Stimulated activated CD4-positive, alpha-beta T cell treated with anti-CD3 and anti-CD28 coated beads, Interleukin-4, amount 100 ng/mL, for 48 hours (primary cell): ENCODE measurements at places on chromosomes 13 and 19.
A peak's percentile ranks its signal among the peaks of the same experiment; 100 is the strongest.

DNA sequence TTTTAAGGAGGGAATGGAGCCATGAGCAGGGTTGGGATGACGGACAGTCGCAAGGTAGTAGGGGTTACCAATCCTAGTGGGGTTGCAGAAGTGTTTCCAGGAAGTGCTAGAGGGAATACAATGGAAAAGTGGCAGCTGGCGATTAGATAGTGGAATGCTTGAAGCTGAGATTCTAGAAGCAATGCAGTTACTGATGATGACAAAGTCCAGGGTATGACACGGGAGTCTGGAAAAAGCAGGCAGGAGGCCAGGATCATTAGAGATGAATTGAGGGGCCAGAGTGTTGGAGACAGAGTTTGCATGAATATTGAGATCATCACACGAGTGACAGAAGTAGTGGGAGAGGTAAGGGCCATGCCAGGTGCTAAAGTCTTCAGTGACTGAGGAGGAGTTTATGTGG, 17.3 kb upstream of the KL start:
- DNase-seq = no peak

DNA sequence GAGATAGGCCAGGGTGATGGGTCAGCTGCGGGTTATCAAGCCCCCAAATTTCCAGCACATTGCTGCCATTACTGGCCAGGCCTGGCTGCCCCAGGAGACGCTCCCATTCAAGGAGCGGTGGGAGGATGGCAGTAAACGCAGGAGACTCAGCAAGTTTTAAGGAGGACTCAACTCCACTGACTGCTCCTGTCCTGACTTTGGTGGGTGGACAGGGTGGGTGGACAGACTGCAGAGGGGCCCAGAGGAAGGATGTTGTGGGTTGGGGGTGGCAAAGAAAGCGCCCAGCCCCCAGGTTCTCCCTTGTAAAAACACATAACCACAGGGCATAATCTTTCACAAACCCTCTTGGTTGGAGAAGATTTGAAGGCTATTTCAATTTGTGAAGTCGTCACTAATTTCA, 4.4 kb downstream of the GJB6 start:
- DNase-seq = no peak

GRCh38 chr19:48090281-48090802, 20.3 kb downstream of the PLA2G4C start:
- DNase-seq = no peak

DNA sequence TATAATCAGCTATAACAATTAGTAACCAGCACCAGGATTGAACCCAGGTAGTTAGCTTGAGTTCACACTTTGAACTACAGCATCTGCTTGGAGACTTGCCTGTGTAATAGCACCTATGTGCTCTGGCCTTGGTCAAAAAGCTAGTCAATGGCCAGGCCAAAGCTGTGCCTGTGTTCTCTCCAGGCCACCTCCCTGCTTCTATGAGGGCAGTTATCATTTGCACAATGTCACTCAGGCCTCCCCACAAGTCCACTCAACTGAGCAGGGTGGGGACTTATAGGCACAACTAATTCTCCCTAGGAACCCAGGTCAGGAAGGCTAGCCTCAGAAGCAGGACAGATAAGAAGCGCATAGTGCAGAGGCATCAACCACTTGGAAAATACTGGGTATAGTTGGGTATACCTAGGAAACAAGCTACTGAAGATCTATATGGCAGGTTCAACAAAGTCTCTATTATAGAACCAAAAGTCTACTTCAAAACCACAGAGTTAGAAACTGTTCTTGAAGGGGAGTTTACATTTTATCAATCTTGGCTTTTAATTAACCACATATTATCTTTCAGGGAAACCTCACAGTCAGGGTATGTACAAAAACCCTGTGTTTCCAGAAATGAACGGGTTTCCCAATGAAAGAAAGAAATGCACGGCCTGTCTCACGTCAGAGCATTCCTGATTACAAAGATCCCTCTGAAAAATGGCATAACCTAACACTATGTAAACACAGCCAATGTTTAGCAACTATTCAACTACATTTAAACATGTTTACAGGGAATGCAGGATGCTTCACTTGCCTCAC, 140.9 kb downstream of the ABCC4 start:
- no peak for DNase-seq

GRCh38 chr19:35209646-35210045, 18.9 kb downstream of the FAM187B start:
- DNase-seq = no peak

GRCh38 chr13:32175307-32175706, 139.9 kb downstream of the ZAR1L start:
- DNase-seq = no peak

DNA sequence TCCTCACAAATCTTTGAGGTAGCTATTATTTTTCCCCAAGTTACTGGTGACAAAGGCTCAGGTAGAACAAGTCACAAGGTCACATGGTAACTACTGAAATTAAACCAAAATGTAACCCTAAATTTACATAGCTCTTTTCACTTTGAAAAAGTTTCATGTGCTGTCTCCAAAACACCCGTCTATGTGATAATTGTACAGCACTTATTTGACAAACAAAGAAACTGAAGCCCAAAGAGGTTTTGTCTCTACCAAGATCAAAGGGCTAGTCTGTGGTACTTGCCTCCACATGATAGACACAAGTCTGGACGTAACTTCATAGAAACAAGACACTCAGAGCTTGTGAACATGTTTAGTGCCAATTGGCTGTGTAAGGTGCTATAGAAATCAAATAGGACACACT, 108.3 kb downstream of the SACS start:
- no peak for DNase-seq

- no peak for DNase-seq
Measured at GRCh38 chr19:41376998-41377365, 649 bp downstream of the TMEM91 start.

DNA sequence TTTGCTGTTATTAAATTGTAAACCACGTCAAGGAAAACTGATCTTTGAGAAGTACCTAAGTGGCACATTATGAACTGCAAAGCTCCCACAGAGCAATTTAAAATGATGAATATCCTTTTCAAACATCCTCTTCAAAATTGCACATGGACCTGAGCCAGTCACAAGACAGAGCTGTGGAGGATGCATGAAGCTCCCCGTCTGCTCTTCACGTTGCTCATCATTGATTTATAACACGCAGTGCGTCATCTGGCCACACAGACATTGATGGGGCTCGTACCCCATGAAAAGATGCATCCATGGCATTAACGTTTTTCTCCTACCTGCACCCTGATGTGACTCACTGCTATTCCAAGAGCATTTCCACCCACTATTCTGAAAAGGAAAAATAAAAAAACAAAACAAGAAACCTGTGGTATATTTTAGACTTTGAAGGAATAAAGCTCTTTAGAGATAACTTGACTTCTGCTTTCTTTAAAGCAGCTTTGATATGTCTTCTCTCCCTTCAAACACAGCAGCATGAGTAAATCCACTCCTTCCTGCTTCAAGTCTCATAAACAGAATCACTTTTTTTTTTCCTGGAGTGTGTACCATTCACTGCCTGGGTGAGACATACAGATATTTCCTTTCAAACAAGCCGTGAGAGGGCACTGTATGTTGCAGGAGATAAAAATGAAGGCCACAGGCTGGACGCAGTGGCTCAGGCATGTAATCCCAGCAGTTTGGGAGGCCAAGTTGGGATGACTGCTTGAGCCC, 7.2 kb upstream of the SERTM1 start:
- DNase-seq = no peak

DNA sequence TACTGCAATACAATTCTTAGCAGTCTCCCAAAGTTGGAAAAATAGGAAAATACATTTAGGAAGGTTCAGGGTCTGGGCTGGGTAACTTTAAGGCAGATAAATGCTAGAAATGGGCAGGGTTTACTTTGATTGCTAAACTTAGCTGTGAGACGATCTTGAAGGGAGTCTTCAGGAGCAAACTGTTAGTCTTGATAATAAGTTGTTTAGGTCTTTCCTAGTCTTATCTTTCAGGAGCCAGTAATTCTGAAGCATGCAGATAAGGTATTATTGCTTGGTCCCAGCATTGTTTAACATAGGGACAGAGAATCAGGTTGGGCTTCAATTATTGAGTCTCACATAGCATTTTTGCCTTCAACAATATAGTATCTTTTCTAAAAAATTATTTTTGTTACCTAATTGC, 262.4 kb upstream of the MIR17HG start:
- DNase-seq = no peak

GRCh38 chr13:94761407-94761806, 49.1 kb upstream of the SOX21 start:
- no peak for DNase-seq

- DNase-seq = no peak
Measured at GRCh38 chr13:81760316-81760715, 1419.4 kb upstream of the SPRY2 start.

DNA sequence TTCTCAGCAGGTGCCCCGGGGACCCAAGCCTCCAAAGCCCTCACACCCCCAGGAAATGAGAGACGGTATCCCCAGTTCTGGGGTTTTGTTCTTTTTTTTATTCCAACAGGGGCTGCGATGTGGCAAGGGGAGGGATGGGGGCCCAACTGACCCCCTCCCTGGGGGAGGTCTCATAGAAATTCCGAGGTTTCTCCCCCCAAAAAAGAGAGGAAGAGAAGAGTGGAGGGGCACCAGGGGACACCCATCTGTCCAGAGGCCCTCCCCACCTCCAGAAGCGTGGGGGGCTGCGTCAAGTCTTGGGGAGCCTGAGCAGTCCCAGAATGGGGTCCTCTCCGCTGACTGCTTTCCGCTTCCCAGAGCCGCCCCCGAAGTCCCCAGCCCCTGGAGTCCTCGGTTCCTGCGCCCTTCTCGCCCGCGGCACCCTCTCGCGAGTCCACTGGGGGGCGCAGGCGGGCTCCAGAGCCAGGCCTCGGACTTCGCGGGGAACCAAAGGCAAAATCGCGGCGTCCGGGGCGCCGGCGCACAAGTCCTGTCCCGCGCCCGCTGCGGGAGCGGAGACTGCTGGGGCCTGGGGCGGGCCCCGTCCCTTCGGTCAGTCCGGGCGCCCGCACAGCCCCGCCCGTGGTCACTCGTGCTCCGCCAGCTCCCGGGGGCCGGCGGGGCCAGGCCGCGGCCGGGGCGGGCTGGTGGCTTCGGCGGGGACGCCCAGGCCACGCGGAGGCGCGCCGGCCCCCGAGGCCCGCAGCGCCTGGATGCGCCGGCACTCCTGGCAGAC, 4.4 kb upstream of the ATP1A3 start:
- DNase-seq = peak; percentile 48

DNA sequence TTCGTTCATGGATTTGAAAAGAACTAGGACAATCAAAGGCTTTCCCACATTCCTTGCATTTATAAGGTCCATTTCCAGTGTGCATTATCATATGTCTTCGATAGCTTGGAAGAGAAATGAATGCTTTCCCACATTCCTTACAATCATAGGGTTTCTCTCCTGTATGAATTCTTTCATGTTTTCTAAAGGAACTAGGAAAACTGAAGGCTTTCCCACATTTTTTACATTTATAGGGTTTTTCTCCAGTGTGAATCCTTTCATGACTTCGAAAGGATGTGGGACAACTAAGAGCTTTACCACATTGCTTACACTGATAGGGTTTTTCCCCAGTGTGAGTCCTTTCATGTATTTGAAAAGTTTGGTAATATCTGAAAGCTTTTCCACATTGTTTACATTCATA, 19.8 kb downstream of the ZNF709 start:
- DNase-seq = no peak

DNA sequence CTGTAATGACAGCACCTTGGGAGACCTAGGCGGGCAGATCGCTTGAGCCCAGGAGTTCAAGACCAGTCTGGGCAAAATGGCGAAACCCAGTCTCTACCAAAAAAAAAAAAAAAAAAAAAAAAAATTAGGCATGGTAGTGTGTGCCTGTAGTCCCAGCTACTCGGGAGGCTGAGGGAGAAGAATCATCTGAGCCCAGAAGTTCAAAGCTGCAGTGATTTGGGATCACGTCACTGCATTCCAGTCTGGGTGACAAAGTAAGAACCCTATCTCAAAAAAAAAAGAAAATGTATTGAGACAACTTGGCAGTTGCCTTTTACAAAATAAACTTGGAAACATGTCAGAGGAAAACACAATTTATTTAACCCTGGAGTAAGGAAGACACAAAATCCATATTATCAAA, 26.8 kb downstream of the RBM26 start:
- DNase-seq = no peak

GRCh38 chr13:33918199-33918932, 100.4 kb downstream of the RFC3 start:
- DNase-seq = no peak

DNA sequence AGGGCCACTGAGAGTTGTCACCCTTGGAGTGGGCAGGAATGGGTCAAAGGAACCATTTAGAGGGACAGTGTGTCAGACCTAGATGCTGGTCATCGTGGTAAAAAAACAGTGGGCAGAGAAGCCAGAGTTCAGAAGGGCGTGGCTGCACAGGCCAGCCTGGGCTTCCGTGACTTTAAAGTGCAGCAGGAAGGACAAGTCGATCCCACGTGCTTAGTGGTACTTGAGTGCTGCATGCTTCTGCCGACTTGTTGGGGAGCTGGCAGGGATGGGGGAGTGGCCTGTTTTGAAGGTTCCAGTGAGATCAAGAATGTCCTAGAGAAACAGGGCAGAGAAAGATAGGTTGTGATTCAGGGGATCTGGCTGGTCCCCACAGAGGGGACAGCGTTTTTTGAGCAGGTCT, 17.0 kb downstream of the LYL1 start:
- DNase-seq = no peak

DNA sequence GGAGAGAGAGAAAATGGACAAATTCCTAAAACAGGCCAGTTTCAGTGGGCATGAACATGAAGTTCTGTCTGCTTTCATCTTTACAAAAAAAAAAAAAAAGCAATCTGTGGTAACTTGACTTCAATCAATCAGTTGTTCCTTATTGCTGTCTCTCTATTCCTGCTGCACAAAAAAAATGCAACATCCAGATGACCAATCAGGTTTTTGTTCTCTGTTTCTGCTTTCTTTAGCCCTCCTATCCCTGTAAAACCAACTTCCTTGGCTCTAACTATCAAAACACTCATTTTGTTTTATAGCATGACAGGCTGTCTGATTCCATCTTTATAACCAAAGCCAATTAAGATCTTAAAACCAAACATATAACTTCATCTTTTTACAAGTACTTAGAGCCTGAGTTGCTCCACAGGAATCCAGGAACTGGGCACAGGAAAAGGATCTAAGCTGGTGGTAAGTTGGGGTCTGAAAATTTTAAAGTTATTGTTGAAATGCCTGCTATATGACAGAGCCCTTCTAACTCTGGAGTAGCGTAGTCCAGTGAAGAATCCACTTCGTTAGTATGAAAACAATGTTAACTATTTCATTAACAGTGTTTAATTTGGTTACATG, at the start of gene FPR3:
Gene FPR3 (plus strand): TSS at position 273 of the 606 bp plus-strand sequence. CDS start 28,592 bp downstream, outside the sequence.
- DNase-seq = no peak

DNA sequence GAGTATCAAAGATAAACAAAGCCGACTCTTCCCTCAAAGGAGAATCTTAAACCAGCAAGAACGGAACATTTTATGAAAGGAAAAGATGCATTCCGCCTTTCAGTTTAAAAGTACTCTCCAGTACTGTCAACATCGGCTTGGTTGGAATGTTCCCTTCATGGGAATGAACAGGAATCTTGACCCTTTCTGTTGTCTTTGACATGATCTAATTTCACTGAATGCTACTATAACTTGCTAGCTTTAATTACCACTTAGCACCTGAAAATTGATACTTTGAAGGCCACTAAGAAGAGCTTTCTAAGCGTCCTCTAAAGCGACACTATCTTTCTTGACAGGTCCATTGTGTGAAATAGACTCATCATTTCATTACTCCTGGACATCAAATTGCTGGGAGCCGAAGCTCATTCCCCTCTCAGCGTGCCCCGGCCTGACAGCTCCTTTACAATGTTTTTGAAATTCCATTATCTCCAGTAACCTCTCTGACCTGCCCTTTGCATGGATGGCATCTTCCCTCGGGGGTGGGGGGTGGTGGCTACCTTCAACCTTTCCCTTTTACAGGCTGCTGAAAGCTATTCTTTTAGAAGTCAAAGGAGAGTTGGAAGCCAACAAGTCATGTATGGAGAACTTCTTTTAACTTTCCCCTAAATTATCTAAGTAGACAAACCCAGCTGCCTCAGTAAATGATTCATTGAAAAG, 67.9 kb downstream of the EFNB2 start:
- no peak for DNase-seq
